ENCODE measurements at places on chromosomes 12 and 14.

GRCh38 chr12:124493809-124494750, 73.3 kb downstream of the NCOR2 start:
- peak; percentile 94 for DNase-seq

- DNase-seq, result no peak
Observed at GRCh38 chr14:21023817-21024584, 860 bp downstream of the NDRG2 start.

DNA sequence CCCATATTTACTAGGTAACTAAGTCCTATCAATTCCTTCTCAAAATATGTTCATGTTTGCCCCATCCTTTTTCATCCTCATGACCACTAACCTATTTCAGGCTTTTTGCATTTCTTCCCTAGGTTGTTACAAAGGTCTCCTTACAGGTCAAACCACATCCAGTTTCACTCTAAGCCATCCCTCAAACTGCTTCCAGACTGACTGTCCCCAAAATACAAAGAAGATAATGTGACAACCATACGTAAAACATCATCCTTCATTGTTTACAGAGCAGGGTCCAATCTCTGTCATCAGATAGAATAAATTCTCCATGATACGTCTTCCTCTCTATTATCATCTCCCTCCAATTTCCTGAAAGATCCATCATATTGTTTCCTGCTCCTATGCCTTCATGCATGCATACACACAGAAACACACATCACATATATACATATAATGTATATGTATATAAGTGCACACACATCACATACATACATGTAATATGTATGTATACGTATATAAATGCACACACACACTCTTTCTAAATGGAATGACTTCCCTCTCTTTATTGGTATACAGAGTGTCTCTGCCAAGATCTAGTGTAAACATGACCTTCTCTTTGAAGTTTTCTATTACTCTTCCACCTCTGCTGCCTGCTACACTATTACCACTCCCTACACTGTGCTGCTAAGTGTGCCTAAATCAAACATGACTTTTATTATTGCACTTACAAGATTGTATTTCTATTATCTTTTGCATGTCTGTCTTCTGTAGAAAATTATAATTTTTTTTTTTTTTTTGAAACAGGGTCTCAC, 30.7 kb upstream of the EPS8 start:
- no peak for DNase-seq

DNA sequence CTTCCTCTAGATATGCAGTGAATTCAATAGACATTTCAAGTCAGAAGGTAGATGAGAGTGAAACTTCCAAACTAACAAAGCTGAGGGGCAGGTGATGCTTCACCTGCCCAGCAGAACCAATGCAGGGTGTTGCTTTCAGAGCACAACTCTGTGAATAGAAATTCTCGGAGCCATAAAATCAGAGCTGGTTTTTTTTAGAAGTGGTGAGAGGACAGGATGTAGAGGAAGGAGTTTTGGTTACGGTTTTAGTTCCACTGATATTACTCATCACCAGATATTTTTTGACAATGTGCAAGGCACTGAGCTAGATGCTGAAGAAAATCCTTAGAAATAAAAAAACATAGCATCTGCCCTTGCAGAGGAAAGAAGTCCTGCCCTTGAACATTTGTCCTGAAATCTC, 62.2 kb downstream of the BMP4 start:
- DNase-seq, result peak; percentile 29

GRCh38 chr12:65306366-65307168, 28.1 kb downstream of the MSRB3 start:
- DNase-seq, result no peak

DNA sequence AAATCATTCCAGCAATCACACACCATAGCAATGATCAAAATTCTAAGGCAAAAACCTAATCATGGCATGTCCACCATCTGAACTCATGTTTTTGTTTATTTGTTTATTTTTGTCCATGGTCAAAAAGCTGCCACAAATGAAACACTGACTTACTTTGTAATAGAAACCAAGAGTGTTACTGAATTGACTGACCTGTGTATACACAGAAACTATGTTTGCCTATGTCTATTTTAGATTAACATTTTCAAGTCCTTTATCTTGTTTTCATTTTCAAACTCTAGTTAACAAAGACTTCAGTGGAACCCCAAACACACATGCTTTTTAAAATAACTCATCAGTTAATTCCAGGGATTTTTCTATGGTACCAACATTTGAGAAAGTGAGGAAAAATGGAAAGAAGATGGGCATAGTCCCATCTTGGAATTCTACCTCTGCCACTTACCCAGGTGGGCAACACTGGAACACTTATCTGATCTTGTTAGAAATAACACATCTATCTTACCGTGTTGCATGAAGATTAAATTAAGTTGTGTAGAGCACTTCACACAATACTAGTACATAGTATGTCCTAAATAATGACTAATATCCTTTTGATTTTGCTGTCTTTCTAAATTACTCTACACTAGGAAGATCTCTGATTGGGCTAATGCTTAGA, 6.4 kb downstream of the LUM start:
- DNase-seq, result no peak

GRCh38 chr14:44530475-44530874, 23.4 kb upstream of the FSCB start:
- no peak for DNase-seq

GRCh38 chr14:91333650-91334039, 84.0 kb downstream of the CCDC88C start:
- no peak for DNase-seq

DNA sequence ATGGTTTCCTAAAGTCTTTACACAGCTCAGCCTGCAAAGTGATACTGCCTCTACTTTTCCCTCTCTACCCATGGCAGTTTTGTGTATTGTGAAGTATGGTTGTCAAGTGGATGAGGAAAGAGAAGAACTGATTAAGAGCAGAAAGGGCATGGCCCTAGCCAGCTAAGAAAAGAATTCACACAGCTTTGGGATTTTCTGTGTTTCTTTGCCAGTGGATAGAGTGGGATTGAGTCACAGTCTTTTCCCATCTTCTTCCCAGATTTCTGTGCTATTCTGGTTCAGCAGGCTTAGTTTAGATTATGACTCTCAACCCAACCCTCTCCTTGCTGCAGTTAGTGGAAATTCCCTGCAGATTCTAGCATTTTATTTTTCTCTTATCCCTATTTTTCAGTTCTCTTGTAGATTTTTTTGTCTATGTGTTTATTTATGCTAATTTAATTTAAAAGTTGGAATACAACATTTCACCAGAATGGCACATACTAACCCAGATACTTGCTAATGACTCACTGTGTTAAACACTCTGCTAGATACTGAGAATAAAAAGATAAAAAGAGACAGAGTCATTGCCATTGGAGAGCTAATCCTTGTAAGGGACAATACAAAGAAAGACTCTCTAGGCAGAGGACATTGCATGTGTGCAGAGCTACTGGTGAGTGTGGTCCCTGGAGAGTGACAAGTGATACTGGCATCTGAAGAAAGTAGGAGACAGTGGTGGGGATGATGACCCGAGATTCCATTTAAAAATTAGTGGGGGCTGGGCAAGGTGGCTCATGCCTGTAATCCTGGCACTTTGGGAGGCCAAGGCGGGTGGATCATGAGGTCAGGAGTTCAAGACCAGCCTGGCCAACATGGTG, 106.3 kb downstream of the ST8SIA1 start:
- no peak for DNase-seq

DNA sequence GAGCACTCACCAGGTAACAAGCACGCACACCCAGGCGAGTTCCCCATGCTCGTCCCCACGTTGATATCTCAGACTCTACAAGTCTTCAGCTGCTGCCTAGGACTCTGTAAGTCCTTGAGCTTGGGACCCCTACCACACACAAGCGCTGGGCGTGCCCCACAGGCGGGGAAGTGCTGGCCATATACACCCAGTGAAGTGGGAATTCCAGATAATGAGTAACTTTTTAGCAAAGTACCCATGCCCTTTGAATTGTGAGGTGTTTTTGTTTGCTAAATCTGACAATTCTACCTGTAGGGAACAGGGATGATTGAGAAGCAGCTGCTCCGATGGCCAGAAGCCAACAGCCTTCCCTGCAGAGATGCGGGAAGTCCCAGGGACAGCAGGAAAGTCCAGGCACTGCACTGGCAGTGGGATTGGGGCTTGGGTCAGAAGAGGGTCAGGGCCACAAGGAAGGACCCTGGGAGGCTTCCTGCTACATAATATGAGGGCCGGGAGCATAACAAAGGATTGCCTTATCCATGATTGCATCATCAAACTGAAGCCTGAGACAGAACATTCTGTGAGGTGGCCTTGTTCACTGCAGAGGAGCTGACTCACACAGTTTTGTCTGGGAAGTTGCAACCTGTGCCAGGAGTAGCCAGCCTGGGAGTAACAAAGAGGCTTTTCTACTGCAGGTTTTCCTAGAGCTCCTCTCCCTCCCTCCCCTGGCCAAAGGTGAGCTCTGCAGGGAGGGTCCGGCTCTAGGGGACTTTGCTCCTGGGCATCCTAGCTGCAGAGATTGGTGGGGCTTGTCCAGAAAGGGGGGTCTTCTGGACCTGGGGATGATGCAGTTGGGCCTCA, 13.2 kb upstream of the SERPINA3 start:
- no peak for DNase-seq

- no peak for DNase-seq
Observed at GRCh38 chr14:99179506-99179905, 92.5 kb downstream of the BCL11B start.

DNA sequence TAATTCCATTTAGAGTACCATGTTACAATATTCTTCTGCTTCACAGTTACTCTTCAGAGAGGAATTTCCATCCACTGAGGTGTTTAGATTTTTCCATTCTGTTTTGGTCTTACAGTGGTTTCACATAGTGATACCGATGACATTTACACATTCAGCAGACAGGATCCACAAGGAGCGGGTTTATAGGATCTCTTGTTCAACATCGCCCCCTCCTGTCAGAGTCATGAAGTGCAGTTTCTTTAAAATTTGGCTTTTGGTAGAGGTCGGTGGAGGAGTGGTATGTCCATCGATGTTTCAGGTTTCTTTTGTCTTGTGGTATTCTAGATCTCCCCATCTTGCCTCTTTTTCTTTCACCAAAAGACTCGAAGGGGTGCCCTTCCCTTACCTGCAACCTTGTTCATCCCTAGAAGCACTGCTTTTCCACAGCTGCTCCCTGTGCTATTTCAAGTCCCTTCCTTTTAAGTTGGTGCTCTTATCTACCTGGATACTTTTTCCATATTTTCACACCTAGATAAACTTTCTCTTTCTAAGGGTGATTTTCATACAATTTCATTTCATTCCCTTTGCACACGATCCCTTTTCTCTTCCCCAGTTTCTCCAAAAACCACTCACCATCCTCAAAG, 181.3 kb downstream of the ITPR2 start:
- DNase-seq, result peak; percentile 34

DNA sequence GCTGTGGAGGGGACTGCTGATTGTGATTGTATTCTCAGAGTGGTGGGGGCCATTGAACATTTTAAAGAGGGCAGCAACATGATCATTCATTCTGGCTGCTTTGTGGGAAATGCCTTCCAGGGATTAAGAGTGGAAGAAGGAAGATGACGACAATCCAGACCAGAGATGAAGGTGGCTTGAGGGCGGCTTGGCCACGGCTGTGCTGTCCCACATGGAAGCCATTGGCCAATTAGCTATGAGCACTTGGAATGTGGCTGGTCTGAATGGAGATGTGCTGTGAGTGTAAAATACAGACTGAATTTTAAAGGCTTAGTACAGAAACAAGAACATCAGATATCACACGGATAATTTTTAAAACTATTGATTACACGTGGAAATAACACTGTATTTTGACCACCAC, 19.2 kb upstream of the SLC10A1 start:
- no peak for DNase-seq

GRCh38 chr14:76844223-76844622, 18.0 kb downstream of the LRRC74A start:
- no peak for DNase-seq

DNA sequence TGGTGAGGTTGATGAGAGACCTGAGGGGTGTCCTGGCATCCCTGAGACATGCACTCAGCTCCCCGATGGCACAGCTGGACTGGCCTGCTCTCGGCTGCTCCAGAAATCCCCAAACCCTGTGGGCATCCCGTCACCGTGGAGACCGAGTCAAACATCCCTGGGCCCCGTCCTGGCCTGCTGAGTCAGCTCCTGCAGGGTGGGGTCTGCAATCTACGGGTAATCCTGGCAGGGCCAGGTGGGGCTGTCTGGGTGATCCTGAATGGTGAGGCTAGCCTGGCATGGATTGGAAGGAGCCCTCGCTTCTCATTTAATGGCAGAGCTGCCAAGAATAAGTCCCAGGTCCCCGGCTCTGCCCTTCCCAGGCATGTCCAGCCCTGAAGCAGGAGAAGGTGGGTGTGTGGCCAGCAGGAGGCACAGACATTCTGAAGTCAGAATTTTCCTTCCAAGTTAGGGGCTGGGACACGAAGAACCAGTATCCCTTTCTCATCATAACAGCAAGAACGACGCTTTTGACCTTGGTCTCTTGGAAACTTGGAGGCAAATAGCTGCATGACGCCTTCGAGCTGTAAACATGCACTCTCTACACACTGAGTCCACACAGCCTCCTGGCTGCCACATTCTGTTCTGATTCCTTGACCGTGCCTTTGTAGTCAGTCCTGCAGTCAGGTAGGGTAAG, 17.7 kb upstream of the SERPINA4 start:
- DNase-seq, result no peak

- no peak for DNase-seq
Observed at GRCh38 chr12:43675048-43675904, 83.3 kb downstream of the PUS7L start.

GRCh38 chr14:27090716-27091115, 492.9 kb upstream of the NOVA1 start:
- no peak for DNase-seq

- DNase-seq, result no peak
Observed at GRCh38 chr12:51788876-51789275, 59.6 kb downstream of the FIGNL2 start.

DNA sequence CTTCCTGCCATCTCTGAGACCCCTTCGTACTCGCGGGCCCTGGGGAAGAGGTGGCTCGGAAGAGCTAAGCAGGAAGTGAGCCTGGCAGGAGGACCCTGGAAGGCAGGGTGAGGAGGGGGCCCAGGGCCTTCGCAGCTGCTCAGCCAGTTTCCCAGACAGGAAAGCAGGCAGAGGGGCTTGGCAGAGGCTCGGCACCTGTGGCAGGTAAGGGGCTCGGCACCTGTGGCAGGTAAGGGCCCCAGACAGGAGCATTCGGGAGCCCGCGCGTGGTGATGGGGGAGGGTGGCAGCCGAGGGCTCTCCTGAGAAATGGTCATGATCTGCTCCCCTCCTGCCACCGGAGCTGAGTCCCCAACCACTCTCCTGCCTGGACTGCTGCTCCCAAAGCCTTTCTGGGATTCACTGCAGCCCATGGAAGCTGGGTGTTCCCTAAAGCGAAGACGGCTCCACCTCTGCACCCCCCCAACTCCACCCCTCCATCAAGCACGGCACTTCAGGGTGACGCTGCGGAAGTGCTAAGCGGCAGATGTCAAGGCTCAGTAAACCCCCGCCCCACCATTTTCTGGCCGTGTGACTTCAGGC, 63.2 kb downstream of the PRIMA1 start:
- no peak for DNase-seq

GRCh38 chr14:103693515-103693914, 21.7 kb downstream of the XRCC3 start:
- DNase-seq, result no peak

GRCh38 chr12:111248236-111249017, 120.5 kb downstream of the PHETA1 start:
- no peak for DNase-seq

All from GM12864 (cell line).